ENCODE measurements at places on chromosomes 5 and 9.
A peak's percentile ranks its signal among the peaks of the same experiment; 100 is the strongest.

- DNase-seq, result no peak
Measured at GRCh38 chr5:132695956-132696355, 22.2 kb downstream of the IL4 start.

DNA sequence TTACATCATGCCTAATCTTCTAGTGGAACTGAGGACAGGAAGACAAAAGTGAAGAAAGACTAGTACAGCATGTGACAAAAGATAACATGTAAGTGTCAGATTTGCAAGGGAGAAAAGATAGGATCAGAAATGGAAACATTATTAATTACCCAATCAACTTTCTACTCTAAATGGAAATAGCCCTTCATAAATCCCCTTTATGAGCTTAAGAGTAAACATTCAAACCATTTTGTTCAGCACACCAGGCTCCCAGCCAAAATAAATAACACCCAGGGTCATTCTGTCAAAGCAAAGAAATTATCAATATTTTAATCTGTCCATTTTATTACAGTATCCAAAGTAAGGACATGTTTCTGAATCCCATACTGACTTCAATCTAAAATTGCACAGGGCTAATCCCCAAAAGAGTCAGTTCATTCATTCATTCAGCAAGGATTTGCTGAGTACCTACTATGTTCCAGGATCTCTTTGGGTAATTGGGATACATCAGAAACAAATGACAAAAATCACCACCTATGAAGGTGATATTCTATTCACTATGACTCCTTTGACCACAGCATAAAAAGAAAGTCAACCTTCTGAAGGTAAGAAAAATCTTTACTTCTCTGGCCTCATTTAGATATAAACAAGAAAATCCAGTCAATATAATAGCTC is 5.3 kb downstream of the PRELID2 start:
- no peak for DNase-seq

DNA sequence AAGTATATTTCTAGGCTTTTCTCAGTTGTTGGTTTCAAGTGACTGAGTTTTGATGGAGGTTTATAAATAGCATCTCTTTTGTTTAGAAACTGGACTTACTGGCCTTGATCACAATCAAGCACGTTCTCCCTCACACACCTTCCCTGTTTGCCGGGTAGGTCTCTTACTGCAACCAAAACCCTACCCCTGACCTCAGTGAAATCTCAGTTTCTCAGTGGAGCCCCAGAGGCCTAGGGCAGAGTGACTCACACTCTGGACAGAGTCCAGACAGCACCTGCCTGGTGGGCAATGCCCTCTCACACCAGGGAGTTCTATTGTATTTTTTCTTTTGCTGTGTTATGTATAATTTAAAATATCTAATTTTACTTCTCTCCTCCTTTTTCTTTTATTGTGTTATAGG is 48.4 kb upstream of the EPB41L4B start:
- no peak for DNase-seq

- DNase-seq, result no peak
Measured at GRCh38 chr9:118000581-118000980, 296.4 kb downstream of the TLR4 start.

- no peak for DNase-seq
Measured at GRCh38 chr9:122251351-122251750, 13.3 kb downstream of the RBM18 start.

GRCh38 chr9:34034698-34035065 is 14.0 kb downstream of the UBAP2 start:
- DNase-seq, result no peak

DNA sequence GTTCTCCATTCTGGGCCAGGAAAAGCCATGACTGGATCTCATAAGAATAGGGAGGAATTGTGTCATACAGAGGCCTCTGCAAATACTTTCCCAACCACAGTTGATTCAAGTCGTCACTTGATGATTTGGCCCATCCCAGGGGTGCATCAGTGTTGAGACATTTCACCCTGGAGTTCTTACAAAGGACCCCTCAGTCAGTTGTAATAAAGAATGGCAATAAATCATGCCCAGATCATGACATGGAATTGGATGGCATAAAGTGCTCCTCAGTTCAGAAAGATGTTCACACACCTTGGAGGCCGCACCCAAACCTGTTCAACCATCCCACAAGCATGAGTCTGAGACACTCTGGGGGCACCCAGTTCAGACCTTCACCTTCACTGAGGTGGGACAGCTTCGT is 168.1 kb downstream of the NR3C1 start:
- peak; percentile 79 for DNase-seq
